ENCODE measurements at places on chromosomes 2 and 18. TPM values are rescaled to one million over a fixed set of nuclear protein-coding genes. Genes with fewer than 3 reads are reported as not detected.

Gene PLEKHA3
- 21.9 TPM for total RNA-seq

Gene ARHGEF33
- not detected for total RNA-seq

Gene AP1S3
- total RNA-seq: 2.1 TPM

Gene TTN
- 14.3 TPM for total RNA-seq

Gene ASIC4
- total RNA-seq: 0.35 TPM

Gene NXPH2
- total RNA-seq: not detected

Gene COLEC11
- total RNA-seq: not detected

Gene DUSP2
- total RNA-seq: 49.9 TPM
